Parietal lobe (tissue), 2 donors: ENCODE measurements at places on chromosomes 4 and X. TPM values are rescaled to one million over a fixed set of nuclear protein-coding genes. Genes with fewer than 3 reads are reported as not detected.

Gene FRG2
- total RNA-seq: not detected

Gene RNF175
- 35.1 TPM for total RNA-seq

Gene DMP1
- not detected for total RNA-seq

Gene SYN1
- 27.9 TPM for total RNA-seq

Gene CDKL2
- 53.2 TPM for total RNA-seq

Gene TRIM61
- total RNA-seq: 1.6 TPM

Gene GAGE2A
- not detected for total RNA-seq

Gene MAGEE2
- 5.3 TPM for total RNA-seq

Gene PHEX
- total RNA-seq: 3.1 TPM

Gene CRMP1
- total RNA-seq: 680 TPM

Gene ABCG2
- 15.0 TPM for total RNA-seq

Gene BMX
- total RNA-seq: not detected

Gene ADRA2C
- total RNA-seq: 2.2 TPM

Gene SPATA18
- 2.8 TPM for total RNA-seq

Gene KLF8
- 32.6 TPM for total RNA-seq

Gene MAGEB18
- not detected for total RNA-seq

Gene MAGEA2
- total RNA-seq: not detected

Gene ATP6AP2
- 102 TPM for total RNA-seq

Gene UGT2B28
- not detected for total RNA-seq

Gene RPS6KA6
- 30.0 TPM for total RNA-seq

Gene DRP2
- 8.5 TPM for total RNA-seq

Gene LEF1
- 7.5 TPM for total RNA-seq

Gene IL3RA
- total RNA-seq: 1.6 TPM

Gene C4orf54
- total RNA-seq: 0.63 TPM

Gene CFAP299
- 1.9 TPM for total RNA-seq

Gene POF1B
- not detected for total RNA-seq

Gene SCARB2
- 267 TPM for total RNA-seq

Gene IL21
- total RNA-seq: not detected

Gene FDCSP
- total RNA-seq: not detected

Gene RASL11B
- 20.3 TPM for total RNA-seq

Gene XAGE1A
- not detected for total RNA-seq

Gene P2RY8
- total RNA-seq: not detected

Gene CORIN
- total RNA-seq: 0.31 TPM

Gene CENPVL1
- 2.5 TPM for total RNA-seq

Gene DSPP
- under 0.01 TPM for total RNA-seq

Gene LNX1
- total RNA-seq: 54.1 TPM

Gene RPL39
- total RNA-seq: 1,783 TPM

Gene TDO2
- 0.63 TPM for total RNA-seq

Gene ZDHHC15
- 19.4 TPM for total RNA-seq

Gene MAGEC3
- total RNA-seq: 0.63 TPM

Gene GALNTL6
- 16.9 TPM for total RNA-seq

Gene ARAP2
- total RNA-seq: 101 TPM

Gene HMGN5
- 2.2 TPM for total RNA-seq

Gene ARMCX1
- total RNA-seq: 71.4 TPM

Gene TMPRSS11E
- total RNA-seq: not detected

Gene TMSB15C
- total RNA-seq: 56.3 TPM

Gene IQCM
- not detected for total RNA-seq

Gene UNC5C
- 25.7 TPM for total RNA-seq

Gene RAB33B
- total RNA-seq: 27.9 TPM

Gene WDR13
- total RNA-seq: 88.9 TPM

Gene TTC29
- 0.63 TPM for total RNA-seq

Gene TGIF2LX
- total RNA-seq: not detected

Gene TSPAN7
- total RNA-seq: 81.7 TPM

Gene OTUD6A
- not detected for total RNA-seq

Gene ADAM29
- 0.63 TPM for total RNA-seq

Gene TMEM150C
- 76.7 TPM for total RNA-seq

Gene HERC6
- 6.6 TPM for total RNA-seq
